Suppressor macrophage (primary cell): ENCODE measurements at places on chromosomes 6 and 20.
A peak's percentile ranks its signal among the peaks of the same experiment; 100 is the strongest.

DNA sequence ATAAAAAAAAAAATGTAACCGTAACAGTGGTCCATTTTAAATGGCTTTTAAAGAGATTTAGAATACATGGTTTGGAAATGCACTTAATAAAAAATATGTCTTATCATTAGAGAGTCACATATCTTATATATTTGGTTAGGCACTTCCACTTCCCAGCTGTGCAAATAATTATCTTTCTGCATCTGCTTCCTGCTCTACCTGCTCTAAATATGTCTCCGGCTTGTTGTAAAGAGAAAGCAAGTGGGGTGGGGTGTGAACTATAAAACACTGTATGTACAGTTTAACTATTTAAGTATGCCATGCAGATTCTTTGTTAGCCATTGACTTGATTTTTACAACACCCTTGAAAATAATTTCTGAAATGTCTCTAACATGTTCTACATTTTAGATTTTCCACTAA lies 106.3 kb downstream of the NKAIN2 start:
- DNase-seq: no peak

DNA sequence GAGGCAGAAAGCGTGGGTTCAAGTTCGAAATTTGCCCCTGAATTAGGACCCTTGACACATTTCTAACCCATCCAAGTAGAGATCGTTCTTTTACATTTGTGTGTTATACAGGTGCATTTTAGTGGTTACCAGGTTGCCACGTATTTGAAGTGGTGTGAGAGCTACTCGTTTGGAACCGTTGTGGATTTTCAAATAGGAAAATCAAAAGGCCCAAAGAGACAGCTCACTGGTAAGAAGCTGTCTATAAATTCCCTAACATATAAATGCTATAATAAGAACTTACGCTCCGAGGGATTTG lies 1.6 kb upstream of the REV3L start:
- DNase-seq: no peak

DNA sequence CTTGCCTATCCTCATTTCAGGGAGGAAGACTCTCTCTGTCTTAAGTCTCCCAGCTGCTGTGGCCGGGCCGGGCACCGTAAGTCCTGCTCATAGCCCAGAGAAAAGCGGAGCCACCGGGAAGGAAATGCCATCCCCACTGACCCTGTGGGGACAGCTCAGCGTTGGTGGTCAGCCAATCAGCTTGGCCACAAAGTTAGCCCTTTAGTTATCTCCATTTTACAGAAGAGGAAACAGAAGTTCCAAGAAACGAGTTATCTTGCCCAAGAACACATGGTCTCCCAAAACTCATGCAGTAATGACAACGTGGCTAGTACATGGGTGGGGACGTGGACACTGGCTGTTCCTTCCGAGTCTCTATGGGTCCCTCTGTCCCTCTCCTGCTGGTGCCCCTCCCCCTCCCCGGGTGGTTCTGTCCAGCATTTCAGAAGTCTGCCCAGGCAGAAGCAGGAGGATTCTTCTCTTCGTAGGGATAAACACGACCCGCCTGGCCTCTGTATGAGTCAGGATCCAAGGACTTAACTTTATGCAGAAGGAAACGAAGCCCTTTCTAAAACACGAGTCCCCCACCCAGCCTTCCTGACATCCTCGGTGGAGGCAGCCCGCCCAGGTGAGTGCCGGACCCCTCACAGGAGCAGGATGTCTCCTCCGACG lies 273.8 kb downstream of the CDH4 start:
- no peak for DNase-seq

DNA sequence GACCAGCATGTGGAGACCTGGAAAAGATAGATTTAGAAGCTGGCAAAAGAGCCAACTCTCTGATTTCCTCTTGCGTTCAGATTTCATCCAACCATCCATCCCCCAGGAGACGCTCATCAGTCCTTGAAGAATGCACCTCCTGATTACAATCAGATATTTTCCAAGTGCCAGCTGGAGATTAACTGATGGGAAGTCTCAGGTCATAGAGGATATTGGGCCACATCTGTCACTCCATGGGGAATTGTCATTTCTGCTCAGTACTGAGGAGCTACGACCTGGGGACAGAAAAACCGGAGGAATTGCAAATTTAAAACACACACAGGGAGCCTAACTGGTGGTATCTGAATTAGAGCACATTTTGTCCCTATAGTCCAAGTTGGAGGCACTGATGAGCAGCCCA lies 496.2 kb upstream of the SULF2 start:
- no peak for DNase-seq

DNA sequence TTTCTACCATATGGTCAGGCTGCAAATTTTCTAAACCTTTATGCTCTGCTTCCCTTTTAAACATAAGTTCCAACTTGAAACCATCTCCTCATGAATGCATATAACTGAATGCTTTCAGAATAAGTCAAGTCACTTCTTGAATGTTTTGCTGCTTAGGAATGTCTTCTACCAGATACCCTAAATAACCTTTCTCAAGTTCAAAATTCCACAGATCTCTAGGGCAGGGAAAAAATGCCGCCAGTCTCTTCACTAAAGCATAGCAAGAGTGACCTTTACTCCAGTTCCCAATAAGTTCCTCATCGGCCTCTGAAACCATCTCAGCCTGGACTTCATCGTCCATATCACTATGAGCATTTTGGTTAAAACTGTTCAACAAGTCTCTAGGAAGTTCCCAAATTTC lies 1011.2 kb upstream of the CITED2 start:
- DNase-seq: no peak

DNA sequence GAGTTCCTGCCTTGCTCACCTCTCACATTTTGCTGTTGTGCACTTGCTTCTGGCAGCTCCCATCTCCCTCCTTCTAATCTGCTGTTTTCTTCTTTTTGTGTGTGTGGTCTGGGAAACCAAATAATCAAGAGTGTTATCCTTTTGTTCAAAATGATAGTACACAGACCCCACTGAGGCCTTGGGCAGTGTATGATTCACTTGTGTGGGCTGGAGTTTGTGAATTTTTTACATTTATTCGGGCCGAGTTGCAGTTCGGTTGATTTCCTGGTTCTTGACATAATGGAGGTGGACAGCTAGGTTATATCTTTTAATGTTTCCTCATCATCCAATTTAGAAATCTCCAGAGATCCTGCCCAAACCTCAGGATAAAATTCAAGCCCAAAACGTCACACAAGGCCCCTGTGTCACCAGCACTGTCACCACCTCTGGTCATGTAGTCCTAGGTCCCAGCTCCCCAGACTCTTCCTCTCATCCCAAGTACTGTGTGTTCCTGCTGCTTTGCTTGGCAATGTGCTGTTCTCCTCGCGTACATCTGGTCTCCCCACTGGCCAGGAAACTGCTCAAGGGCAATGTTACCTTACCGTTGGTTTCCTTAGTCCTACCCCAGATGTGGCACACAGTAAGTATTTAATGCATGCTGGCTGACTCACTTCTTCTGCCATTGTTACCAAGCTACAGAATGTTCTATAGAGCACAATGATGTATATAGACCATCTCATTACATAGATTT lies 55.7 kb upstream of the PHACTR2 start:
- no peak for DNase-seq

DNA sequence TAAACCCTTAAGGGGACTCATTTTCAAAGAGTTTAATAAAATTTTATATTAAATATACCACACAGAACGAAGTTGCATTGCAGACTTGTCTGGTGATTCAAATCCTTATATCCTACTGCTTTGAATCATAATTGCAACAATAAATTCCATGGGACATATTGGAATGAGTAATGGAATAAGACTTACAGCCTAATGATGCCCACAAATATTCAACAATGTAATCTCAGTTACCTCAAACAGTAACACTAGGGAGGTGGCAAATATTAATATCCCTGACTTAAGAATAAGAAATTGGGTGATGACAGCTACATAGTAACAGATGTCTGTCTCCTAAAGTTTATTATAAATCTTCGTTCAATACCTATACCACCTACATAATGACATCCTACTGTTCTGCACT lies 52.6 kb downstream of the BMP5 start:
- DNase-seq: no peak

- no peak for DNase-seq
Measured at GRCh38 chr20:50750145-50750671, 18.8 kb downstream of the PARD6B start.

DNA sequence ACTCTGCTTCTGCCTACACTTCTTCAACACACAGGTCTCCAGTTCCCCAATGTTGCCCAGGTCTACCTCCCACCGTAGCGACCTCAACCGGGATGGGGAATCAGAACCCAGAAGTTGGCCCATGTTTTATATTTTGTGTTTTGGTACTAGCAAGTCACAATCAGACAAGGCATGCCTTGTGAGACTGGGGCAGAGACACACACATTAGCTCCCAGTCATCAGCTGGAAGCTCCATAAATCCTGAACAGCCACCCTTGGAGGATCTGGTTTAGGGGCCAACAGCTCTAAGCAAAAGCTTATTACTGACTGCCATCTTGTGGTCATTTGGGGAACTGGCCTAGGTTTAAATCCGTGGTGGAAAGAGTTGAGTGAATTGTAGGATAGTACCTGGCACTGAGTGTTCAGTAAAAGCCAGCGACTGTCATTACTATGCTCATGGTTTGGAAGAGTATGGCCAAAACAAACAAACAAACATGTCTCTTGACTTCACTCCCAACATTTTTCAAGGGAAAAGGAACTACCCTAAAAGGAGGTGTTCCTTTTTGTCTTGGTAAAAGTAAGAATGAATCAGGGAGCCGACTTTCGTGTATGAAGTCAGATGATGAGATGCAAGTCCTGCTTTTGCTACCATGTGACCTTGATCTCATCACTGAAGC lies 40.5 kb downstream of the PIM1 start:
- DNase-seq: peak; percentile 89

- no peak for DNase-seq
Measured at GRCh38 chr6:52523378-52524142, 53.3 kb downstream of the TRAM2 start.

GRCh38 chr20:60054716-60055634 lies 96.8 kb downstream of the CDH26 start:
- peak; percentile 52 for DNase-seq

DNA sequence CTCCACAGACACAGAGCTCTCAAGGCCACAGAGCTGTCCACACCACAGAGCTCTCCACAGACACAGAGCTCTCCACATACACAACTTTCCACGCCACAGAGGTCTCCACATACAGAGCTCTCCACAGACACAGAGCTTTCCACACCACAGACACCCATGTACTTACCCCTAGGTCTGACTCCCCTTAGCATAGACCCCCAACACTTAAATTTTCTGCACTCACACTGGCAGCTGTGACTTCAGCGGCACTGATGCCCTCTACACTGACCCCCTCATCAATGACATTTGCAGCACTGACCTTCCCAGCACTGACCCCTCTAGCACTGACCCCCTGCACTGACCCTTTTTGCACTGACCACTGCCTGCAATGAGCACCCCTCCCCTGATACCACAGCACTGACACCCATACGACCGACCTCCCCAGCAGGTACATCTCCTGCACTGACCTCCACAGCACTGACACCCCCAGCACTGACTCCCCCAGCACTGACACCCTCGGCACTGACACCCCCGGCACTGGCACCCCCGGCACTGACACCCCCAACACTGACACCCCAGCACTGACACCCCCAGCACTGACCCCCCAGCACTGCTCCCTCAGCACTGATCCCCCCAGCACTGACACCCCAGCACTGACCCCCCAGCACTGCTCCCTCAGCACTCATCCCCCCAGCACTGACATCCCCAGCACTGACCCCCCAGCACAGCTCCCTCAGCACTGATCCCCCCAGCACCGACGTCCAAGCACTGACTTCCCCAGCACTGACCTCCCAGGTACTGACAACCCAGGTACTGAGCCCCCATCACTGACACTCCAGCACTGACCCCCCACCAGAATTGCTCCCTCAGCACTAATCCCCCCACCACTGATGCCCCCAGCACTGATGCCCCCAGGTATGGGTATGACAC lies 56.5 kb downstream of the ERMARD start:
- DNase-seq: no peak

GRCh38 chr6:2232445-2232844 lies 13.0 kb downstream of the GMDS start:
- DNase-seq: no peak

- no peak for DNase-seq
Measured at GRCh38 chr20:36784116-36784515, 10.6 kb upstream of the DSN1 start.

DNA sequence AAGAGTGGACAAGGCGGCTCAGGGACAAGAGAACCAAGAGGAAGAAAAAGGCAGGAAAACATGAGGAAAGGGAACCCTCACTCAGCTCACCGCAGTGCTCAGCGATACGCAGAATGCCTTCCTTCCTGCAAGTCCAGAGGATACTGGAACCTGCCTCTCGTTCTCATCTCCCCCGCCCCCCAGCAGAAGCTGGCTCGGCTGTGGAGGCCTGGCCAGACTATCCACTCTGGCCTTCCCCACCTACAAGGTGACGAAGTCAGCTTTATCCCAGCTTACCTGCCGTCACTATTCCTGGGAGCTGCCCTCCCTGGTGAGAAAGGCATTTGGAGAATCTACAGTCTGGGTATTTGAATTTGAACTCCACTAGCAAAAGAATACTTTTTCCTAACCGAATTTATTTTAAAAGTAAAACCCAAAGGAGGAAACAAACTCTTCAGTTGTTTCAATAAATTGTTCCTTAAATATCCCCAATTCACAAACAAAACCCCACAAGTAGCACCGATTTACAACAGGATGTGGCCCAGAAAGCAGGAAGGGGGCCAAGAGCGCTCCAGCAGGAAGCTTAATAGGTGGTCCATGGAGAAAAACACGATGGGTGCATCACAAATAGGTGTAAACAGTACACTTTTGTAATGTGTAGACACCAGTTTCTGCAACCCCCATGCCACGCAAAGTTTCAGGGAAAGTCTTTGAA lies 2.1 kb upstream of the DIDO1 start:
- peak; percentile 36 for DNase-seq

DNA sequence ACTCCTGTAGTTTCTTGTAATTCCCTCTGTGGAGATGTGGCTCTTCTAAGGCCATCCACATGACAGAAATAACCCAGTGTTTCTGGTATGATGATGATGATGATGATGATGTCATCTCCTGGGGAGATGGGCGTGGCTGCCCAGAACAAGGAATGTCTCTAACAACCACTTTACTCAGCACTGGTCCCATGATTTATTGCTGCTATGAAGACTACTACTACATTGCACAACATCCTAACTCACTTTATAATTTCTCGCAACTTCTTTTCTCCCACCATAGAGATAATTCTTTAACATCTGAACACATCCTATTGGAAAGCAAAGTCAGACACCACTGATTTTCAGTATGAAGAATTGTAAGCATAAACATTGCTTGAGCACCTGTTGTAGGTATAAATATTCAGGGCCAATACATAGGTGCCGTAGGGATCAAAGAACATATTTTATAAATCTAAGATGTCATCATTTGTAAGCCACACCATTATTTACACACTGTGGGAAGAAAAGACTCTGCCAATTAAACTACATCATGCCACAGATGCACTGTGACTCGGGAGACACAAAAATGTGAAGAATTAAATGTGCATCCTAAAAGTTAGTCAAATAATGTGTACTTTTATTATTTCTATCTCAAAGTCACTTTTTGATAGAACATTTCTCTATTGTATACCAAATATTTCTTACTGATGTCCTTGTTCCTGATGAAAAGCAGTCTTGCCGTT lies 6.4 kb downstream of the TPMT start:
- DNase-seq: peak; percentile 85

GRCh38 chr6:29927275-29927569 lies 15.1 kb upstream of the HLA-A start:
- no peak for DNase-seq
